ENCODE measurements at places on chromosomes 16 and 17.

DNA sequence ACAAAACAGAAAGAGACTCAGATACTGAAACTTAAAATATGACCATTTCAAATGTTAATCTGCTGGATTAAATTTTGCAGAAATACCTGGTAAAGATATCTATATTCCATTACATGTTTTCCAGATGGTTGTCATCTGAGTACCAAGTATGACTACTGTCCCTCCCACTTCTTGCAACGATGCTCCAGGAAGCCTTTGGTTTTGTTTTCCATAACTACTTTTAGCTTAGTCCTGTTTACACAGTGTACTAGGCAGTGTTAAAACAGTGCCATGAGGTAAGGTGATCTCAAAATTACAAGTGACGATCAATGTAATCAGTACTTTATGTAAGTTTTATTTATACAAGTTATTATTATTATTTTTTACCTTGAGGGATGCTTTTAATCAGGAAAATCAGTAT lies 17.8 kb downstream of the SMARCE1 start:
- DNase-seq: no peak
- H3K27ac ChIP-seq: no peak overlapping the region
- H3K36me3 ChIP-seq: peaks cover 6% of the 10 kb centered on the region
- no peaks in the 10 kb centered on the region for H3K27me3 ChIP-seq
- no peak overlapping the region for H3K4me3 ChIP-seq
- H3K4me1 ChIP-seq: no peaks in the 10 kb centered on the region

DNA sequence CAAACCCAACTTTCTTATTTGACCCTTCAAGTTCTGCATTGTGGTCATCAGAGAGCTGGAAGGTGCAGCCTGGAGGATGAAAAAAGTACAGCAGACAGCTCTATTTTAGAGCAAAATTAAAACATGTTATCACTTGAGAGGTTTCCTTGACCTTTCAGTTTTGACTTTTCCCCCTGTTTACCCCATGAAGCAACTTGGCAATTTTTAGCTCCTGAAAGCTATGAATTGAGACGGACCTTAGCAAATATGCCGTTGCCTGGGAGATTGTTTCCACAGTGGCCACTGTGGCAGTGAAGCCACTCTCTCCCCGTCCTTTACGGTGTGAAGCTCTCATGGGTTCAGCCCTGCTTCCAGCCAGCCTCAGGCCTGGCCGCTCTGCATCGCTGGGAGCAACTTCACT lies 398.6 kb downstream of the CPPED1 start:
- no peaks in the 10 kb centered on the region for H3K4me1 ChIP-seq
- no peak overlapping the region for H3K4me3 ChIP-seq

DNA sequence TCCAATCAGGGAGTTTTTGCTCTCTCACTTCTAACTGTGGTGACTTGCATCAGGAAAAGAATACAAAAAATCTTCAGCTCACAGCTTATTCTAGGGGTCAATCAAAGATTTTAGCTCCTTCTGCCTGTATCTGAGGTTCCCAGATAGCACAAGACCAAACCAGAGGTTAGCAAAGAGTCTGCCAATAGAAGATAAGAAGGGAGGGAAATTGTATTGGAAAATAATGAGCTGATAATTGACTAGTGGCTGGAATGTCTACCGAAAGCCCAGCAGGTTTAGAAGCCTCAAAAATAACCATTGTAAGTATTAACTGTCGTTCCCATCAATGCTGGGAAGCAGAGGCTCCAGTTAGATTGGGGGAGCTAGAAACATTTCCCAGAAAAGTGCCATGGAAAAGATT lies 26.3 kb downstream of the HS3ST3A1 start:
- H3K36me3 ChIP-seq: no peaks in the 10 kb centered on the region
- H3K4me3 ChIP-seq: no peak overlapping the region
- no peak for DNase-seq
- H3K4me1 ChIP-seq: no peaks in the 10 kb centered on the region

- no peaks in the 10 kb centered on the region for H3K4me1 ChIP-seq
- no peak overlapping the region for H3K4me3 ChIP-seq
- no peaks in the 10 kb centered on the region for H3K27me3 ChIP-seq
Measured at GRCh38 chr16:34758835-34759234, 1299.4 kb downstream of the TP53TG3F start.

- no peak overlapping the region for H3K4me3 ChIP-seq
- H3K27me3 ChIP-seq: no peaks in the 10 kb centered on the region
- H3K4me1 ChIP-seq: peaks cover 3% of the 10 kb centered on the region
- H3K27ac ChIP-seq: no peak overlapping the region
- no peak for DNase-seq
Measured at GRCh38 chr17:16294560-16294959, 58.7 kb downstream of the CENPV start.

DNA sequence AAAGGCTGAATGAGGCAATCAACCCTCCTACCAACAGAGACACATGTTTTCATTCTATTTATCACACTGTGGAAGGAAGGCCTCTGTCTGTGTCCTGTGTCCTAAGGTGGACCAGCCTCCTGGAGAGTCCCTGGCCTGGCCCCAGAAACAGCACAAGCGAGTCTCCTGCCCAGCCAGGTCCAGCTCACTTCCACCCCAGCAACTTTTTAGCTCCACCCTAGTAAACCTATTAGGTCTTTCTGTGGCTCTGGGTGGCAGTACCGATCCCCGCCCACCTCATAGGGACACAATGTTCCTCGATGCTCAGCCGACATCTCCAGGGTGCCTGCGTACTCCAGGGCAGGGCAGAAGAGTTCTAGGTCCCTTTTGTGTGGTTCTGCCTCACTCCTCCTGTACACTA lies 10.7 kb downstream of the DRC3 start:
- H3K36me3 ChIP-seq: no peaks in the 10 kb centered on the region
- no peaks in the 10 kb centered on the region for H3K27me3 ChIP-seq
- DNase-seq: no peak

- no peaks in the 10 kb centered on the region for H3K27me3 ChIP-seq
- no peaks in the 10 kb centered on the region for H3K36me3 ChIP-seq
- H3K4me1 ChIP-seq: no peaks in the 10 kb centered on the region
- H3K27ac ChIP-seq: no peak overlapping the region
- DNase-seq: peak; percentile 6
- no peak overlapping the region for H3K4me3 ChIP-seq
Measured at GRCh38 chr17:34171245-34171818, 83.8 kb upstream of the CCL2 start.

DNA sequence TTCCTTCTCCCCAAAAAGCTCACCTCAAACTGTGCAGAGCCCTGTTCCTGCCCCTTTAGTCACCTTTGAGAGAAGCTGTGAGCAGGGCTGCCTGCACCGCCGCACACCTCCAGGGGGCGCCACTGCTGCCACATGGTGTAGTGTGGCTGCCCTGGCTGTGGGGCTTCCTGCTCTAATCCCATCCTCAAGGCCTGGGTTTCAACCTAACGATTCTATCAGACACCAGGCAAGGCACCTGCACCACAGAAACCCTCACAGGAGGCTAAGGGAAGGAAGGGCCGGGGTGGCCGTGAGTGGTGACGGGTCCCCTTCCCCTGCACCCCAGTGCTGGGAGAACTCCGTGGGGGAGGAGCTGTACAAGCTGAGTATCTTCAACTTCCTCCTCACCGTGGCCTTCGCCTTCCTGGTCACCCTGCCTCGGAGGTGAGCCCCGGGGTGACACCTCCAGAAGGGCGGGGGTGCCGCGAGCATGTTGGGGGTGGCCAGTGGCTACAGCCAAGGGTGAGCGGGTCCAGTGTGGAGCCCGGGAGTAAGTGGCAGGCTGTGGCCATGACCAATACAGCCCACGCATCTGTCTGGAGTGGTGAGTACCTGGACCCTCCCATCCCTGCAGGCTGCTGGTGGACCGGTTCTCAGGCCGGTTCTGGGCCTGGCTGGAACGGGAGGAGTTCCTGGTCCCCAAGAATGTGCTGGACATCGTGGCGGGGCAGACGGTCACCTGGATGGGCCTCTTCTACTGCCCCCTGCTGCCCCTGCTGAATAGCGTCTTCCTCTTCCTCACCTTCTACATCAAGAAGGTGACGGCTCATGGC lies 7.0 kb downstream of the TMC8 start:
- DNase-seq: no peak
- H3K4me1 ChIP-seq: peaks cover 98% of the 10 kb centered on the region
- no peaks in the 10 kb centered on the region for H3K27me3 ChIP-seq

GRCh38 chr17:45091778-45092425 lies 30.8 kb downstream of the NMT1 start:
- no peak overlapping the region for H3K4me3 ChIP-seq
- no peak overlapping the region for H3K27ac ChIP-seq
- H3K4me1 ChIP-seq: no peaks in the 10 kb centered on the region
- H3K27me3 ChIP-seq: no peaks in the 10 kb centered on the region

DNA sequence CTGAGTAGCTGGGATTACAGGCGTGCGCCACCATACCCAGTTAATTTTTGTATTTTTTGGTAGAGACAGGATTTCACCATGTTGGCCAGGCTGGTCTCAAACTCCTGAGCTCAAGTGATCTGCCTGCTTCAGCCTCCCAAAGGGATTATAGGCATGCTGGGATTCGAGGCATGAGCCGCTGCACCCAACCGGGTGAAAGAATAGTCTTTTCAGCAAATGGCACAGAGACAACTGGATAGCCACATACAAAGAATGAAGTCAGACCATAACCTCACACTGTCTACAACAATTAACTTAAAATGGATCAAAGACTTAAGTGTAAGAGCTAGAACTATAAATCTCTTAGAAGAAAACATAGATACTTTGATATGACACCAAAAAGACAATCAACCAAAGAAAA lies 67.6 kb downstream of the TBC1D16 start:
- H3K27me3 ChIP-seq: no peaks in the 10 kb centered on the region
- H3K27ac ChIP-seq: no peak overlapping the region
- no peak for DNase-seq
- peaks cover 5% of the 10 kb centered on the region for H3K4me1 ChIP-seq

GRCh38 chr16:4982056-4982867 lies 24.1 kb downstream of the SEC14L5 start:
- no peak overlapping the region for H3K4me3 ChIP-seq
- no peak overlapping the region for H3K27ac ChIP-seq
- H3K27me3 ChIP-seq: peaks cover 2% of the 10 kb centered on the region
- no peaks in the 10 kb centered on the region for H3K4me1 ChIP-seq
- no peak for DNase-seq

- H3K4me1 ChIP-seq: peaks cover 41% of the 10 kb centered on the region
- H3K4me3 ChIP-seq: peak overlapping the region; percentile 64
- H3K27me3 ChIP-seq: no peaks in the 10 kb centered on the region
Measured at GRCh38 chr17:78839762-78840529, 668 bp downstream of the USP36 start.

DNA sequence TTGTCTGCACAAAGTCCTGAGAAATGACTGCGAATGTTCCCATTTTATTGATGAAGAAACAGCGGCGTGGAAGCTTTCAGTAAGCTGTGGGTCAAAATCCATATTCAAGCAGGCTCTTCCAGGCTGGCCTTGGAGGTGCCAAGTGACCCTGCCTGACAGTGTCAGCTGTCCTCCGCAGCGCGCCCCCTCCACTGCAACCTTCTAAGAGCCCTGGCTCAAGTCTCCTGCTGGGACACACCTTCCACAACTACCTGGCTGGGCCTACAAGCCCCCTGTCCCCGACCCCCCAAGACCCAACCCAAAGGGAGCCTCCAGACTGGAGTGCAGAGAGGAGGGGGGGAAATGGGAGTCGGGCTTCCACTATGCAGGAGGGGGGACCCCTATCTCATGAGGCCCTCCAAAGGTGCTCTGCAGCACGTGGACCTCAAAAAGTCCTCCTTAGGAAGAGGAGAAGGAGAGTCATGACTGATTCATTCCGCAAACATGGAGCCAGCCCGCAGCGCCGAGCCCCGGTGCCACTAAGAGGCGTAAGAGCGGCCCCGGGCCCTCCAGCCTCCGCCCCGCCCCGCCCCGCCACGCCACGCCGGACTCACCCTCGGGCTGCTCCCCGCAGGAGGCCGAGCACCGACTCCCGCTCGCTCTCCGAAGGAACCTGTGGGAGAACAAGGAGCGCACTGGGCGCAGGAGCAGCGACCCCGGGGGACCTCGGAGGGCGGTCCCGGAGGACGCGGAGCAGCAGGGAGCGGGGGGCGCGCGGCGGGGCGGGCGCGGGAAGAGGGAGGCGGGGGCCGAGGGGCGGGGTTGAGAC lies 574 bp downstream of the MPP3 start:
- no peak for DNase-seq
- H3K36me3 ChIP-seq: no peaks in the 10 kb centered on the region
- H3K4me3 ChIP-seq: peak overlapping the region; percentile 15

GRCh38 chr16:1481906-1482835 lies 6.6 kb downstream of the PTX4 start:
- H3K4me1 ChIP-seq: no peaks in the 10 kb centered on the region
- DNase-seq: no peak
- H3K27ac ChIP-seq: no peak overlapping the region

DNA sequence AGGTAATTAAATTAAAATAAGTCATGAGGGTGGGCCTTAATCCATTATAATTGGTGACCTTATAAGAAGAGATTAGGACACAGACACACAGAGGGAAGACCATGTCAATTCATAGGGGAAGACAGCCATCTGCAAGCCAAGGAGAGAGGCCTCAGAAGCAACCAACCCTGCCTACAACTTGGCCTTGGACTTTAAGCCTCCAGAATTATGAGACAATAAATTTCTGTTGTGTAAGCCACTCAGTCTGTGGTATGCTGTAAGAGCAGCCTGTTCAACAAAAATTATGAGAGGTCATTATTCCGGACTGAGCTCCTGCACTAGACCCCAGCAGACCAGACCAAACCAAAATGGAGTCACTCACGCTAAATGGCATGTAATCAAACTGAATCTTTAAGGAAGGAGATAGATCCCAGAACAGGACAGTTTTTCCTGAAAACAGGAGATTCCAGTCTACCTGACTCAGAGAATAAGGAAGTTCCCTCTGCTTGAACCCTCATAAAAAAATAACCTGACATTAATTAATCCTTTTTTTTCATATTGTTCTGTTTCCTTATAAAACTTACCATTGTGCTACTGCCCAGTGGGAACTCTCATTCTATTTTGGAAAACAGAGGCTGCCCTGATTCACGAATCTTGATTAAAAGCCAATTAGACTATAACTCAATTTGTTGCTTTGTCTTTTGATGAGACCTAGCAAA lies 74.3 kb downstream of the DNAH3 start:
- DNase-seq: no peak
- no peaks in the 10 kb centered on the region for H3K4me1 ChIP-seq
- no peaks in the 10 kb centered on the region for H3K36me3 ChIP-seq
- no peaks in the 10 kb centered on the region for H3K27me3 ChIP-seq

- H3K27me3 ChIP-seq: no peaks in the 10 kb centered on the region
- H3K4me3 ChIP-seq: no peak overlapping the region
- no peaks in the 10 kb centered on the region for H3K36me3 ChIP-seq
- H3K27ac ChIP-seq: no peak overlapping the region
- no peaks in the 10 kb centered on the region for H3K4me1 ChIP-seq
- DNase-seq: no peak
Measured at GRCh38 chr17:9874722-9875121, 30.3 kb downstream of the RCVRN start.

- peaks cover 19% of the 10 kb centered on the region for H3K36me3 ChIP-seq
- no peak overlapping the region for H3K27ac ChIP-seq
- no peak overlapping the region for H3K4me3 ChIP-seq
- no peaks in the 10 kb centered on the region for H3K27me3 ChIP-seq
Measured at GRCh38 chr17:34993031-34993430, 12.7 kb downstream of the LIG3 start.
